Colonic mucosa (tissue), 4 donors: ENCODE measurements at places on chromosomes 4 and X. TPM values are rescaled to one million over a fixed set of nuclear protein-coding genes. Genes with fewer than 3 reads are reported as not detected.
A peak's percentile ranks its signal among the peaks of the same experiment; 100 is the strongest.

ARHGAP36 gene
- not detected for total RNA-seq

TMEM47 gene
- 2.9 TPM for total RNA-seq

OPN1MW2 gene
- total RNA-seq, result not detected

C4orf51 gene
- total RNA-seq, result not detected

DNA sequence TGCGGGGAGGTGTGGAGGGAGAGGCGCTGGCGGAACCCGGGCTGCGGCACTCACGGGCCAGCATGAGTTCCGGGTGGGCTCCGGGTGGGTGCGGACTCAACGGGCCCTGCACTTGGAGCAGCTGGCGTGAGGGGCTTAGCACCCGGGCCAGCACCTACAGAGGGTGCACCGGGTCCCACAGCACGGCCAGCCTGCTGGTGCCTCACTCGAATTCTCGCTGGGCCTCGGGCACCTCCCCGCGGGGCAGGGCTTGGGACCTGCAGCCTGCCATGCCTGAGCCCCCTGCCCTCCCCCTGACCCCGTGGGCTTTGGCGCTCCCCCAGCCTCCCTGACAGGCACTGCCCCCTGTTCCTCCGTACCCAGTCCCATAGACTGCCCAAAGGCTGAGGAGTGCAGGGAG lies 10.8 kb upstream of the CAMK2D start:
- DNase-seq, result no peak

GRCh38 chr4:108094923-108095482 lies 73.7 kb downstream of the LEF1 start:
- DNase-seq, result no peak

- peak; percentile 65 for DNase-seq
These were observed 177.9 kb downstream of the AFAP1 start for GRCh38 chr4:7761720-7762119.

DNA sequence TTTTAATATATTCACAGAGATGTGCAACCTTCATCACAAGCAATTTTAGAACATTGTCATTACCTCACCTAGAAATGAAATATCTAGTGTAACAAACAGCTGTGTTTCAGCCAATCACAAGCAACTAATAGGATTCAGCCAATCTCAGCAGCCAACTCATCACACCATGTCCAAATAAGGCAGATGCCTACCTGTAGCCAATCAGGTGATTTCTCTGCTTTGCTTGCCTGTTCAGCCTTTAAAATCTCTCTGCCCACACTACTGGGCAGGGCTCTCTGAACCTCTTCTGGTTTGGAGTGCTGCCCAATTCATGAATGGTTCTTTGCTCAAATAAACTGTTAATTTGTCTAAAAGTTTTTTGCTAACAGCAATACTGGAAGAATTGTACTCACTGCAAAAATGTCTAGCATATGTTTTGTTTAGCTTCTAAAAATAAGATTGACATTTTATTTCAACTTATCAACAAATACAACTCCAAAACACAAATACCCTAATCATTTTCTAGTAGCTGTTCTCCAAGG lies 52.4 kb upstream of the IGFBP7 start:
- DNase-seq, result no peak

GRCh38 chrX:14420841-14421240 lies 108.5 kb upstream of the GLRA2 start:
- no peak for DNase-seq
